ENCODE measurements at places on chromosomes 3 and 15.

DNA sequence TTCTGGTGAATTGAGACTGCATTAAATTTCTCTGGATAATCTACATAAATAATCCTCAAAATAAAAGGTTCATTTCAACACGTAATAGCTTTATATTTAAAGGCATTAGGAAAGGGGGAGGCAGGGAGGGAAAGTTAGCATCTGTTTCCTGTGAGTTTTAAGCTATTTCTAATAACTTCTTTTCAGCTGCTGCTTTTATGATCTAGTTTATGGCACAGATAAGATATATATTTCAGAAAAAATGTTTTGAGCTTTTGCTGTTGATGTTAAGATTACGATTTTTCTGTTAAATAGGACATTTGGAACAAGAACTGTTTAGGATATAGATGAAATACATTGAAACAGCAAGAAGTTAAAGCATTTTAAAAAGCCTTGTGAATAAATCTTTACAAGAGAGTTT lies 30.0 kb downstream of the UBE2E1 start:
- DNase-seq = no peak

- DNase-seq = no peak
Observed at GRCh38 chr3:159280386-159281191, 478.7 kb downstream of the MFSD1 start.

- DNase-seq = no peak
Observed at GRCh38 chr15:52789601-52790168, 451 bp downstream of the ONECUT1 start.

DNA sequence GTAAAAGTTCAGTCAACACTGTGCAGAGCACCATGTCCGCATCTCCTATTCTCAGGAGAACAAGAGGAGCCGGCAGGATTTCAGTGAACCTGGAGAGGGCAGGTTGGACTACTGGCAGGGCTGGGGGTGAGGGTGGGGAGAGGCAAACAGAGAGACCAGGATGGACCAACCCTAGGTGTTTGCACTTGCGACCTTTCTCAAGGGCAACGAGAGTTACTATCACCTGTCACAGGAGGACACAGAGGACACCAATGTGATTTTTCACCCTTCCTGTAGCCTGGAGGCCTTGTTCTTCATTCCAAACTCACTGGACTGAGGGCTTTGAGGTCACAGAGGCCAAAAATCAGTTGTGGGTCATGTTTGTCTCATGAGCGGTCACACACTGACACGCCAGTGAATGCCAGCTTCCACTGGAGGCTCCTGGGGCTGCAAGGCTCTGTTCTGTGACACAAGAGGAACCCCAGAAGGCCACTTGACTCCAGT lies 89.5 kb downstream of the CPN2 start:
- peak; percentile 45 for DNase-seq

DNA sequence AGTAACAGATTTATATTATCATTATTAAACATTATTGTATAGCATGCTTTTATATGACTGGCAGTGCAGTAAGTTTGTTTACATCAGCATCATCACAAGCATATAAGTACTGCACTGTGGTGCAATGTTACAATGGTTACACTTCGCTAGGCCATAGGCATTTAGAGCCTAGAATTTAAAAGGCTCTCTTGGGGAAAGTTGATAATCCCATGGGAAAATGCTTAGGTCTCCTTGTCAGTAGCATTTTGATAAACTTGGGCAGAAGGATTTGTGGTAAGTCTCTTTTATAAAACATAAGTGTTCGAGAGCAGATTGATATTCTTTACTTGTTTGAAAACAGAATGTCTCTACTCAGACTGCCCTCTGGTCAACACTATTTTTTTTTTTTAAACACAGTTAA lies 7.5 kb downstream of the DTWD1 start:
- DNase-seq = no peak

DNA sequence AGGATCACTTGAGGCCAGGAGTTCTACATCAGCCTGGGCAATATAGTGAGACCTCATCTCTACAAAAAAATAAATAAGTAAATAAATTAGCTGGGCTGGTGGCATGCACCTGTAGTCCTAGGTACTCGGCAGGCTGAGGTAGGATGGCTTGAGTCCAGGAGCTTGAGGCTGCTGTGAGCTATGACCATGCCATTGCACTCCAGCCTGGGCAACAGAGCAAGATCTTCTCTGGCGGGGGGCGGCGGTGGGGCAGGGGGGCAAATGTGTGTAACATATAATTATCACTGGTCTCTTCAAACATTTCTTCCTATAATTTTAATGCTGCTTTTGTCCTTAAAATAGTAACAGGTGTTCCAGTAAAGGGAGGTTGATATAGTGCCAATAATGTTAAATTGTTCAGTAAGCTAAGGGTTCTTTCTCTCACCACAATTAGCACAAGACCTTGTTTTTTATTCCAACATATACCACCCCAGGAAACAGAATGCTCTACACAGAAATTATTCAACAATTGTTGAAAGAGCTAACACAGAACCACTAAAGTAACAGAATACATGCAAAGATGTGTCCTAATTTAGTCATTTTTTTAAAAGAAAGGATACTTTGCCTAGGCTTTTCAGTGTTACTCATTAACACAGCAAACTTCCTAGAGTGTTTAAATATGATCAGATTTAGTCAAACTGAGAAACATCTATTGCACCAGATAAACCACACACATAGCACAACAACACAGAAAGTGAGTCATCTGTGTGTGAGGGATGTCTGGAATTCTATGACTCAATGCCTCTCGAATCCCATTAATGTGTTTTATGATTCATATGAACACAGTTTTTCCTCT lies 29.1 kb downstream of the ANKRD28 start:
- DNase-seq = no peak

Data from lower leg skin (tissue), 4 donors.